Stimulated activated CD8-positive, alpha-beta memory T cell treated with anti-CD3 and anti-CD28 coated beads, Interleukin-15, amount 100 ng/mL, for 48 hours (primary cell): ENCODE measurements at places on chromosomes 2 and 18.
A peak's percentile ranks its signal among the peaks of the same experiment; 100 is the strongest.

DNA sequence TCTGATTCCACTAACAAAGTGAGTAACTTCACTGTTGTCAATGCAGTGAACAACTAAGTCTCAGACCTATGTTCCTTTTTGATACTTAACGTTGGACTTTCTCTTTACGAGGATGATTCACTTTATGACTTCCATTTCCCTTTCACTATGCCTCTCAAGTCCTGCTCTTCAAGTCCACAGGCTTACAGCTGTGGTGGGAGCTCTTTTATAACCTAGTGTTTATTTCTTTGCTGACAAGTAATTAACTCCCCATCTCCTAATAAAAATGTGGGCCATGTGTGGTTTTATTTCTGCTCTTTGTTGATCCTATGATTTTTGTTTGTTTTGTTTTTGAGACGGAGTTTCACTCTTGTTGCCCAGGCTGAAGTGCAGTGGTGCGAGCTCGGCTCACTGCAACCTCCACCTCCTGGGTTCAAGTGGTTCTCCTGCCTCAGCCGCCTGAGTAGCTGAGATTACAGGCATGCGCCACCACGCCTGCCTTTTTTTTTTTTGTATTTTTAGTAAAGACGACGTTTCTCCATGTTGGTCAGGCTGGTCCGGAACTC, 142.1 kb downstream of the USP34 start:
- no peak for DNase-seq

GRCh38 chr2:13137679-13138078, 420.9 kb downstream of the TRIB2 start:
- no peak for DNase-seq

GRCh38 chr2:55229221-55229620, 2.9 kb downstream of the CLHC1 start:
- DNase-seq, result no peak

DNA sequence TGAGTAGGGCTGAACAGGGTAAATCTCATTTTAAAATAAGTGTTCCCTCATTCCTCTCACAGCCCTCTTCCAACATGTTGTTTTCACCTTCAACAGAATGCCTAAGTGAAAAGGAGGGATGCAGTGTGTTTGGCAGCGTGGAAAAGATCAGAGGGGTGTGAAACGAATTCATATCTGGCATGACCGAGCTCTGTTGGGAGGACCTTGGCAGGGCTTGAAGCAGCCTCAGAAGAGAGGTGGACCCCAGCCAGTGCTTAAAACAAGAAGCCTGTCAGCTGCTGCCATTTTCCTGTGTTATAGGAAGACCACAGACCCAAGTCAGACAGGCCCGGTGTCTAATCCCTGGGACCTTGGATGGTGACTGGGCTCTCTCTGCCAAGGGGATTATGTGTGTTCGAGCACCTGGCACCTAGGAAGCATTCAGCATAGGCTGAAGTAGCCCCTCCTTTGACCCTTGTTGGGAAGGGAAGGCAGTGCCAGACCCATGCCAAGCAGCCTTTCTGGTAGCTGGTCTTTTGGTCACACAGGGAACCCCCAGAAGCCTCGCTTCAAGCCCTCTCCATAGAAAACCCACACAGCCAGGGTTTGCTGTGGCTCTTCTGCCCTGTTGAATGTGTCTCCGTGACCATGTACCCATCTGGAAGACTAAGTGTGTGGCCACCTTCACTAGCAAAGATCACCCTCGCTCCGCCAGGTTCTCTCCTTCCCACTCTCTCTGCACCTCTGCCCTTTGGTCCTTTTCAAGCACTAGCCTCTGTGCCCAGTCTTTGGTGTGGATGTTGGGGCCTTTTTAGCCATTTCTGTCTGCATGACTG, 87.5 kb upstream of the ST3GAL5 start:
- no peak for DNase-seq

DNA sequence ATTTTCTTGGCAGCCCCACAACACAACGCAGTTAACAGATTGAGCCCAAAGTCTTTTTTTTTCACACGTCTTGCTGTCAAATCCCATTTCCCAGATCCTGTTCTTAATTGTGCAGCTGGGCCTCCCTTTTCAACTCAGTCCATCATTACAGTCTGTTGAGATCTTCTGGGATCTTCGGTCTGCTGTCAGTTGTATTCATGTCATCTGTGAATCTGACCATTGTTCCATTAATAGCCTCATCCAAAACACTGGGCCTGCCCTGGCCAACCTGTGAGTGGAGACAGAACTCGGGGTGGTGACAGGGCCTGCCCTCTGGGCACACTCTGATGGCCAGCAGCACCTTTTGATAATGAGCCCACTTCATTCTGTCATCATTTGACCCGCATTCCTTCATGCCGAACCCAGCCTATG, 39.7 kb upstream of the SEMA4C start:
- DNase-seq, result no peak

- DNase-seq, result no peak
These were observed 17.5 kb upstream of the HPCAL1 start for GRCh38 chr2:10285191-10285555.

DNA sequence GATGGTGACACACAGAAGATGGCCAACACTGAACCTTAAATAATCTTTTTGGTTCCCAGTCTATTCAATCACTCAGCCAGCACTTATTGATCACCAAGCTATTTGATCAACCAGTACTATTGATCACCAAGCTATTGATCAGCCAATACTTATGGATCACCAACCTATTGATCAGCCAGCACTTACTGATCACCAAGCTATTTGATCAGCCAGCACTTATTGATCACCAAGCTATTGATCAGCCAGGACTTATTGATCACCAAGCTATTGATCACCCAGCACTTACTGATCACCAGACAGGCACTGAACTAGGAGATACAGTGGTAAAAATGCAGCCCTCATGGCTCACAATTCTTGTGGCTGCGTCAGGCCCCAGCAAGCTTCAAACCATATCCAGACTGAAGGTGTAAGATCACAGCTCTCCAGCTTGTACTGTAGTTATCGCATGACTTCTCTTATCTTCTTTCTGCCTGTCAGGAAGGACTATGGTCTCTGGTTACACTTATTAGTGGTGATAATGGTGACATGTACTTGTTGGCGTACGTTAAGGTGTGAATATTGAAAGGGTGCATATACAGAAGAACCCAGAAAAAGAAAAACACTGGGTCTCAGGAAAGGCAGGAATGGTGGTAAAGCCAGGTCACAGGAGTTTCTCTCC, 18.4 kb upstream of the B3GNT2 start:
- DNase-seq, result no peak

DNA sequence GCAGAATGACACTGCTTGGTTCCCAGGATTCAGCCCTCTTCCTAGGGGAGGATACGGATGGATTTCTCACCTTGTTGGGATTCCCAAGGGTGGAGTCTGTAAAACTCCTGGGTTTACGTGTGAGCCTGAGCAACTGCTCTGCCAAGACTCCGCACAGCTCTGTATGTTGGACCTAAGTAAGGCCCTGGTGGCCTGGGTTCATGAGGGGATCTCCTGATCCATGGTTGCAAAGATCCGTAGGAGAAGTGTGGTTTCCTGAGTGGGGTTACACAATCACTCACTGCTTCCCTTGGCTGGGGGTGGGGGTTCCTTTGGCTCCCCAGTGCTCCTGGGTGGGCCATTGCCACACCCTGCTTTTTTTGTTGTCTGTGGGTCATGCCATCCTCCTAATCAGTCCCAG, 37.7 kb downstream of the ANKRD12 start:
- DNase-seq, result no peak

GRCh38 chr2:235612181-235612950, 118.5 kb downstream of the AGAP1 start:
- no peak for DNase-seq

- no peak for DNase-seq
These were observed 120.2 kb upstream of the SPOPL start for GRCh38 chr2:138381373-138381772.

GRCh38 chr2:227214622-227215041, 50.2 kb downstream of the COL4A3 start:
- no peak for DNase-seq

GRCh38 chr18:40066368-40066767, 1888.7 kb upstream of the PIK3C3 start:
- no peak for DNase-seq

DNA sequence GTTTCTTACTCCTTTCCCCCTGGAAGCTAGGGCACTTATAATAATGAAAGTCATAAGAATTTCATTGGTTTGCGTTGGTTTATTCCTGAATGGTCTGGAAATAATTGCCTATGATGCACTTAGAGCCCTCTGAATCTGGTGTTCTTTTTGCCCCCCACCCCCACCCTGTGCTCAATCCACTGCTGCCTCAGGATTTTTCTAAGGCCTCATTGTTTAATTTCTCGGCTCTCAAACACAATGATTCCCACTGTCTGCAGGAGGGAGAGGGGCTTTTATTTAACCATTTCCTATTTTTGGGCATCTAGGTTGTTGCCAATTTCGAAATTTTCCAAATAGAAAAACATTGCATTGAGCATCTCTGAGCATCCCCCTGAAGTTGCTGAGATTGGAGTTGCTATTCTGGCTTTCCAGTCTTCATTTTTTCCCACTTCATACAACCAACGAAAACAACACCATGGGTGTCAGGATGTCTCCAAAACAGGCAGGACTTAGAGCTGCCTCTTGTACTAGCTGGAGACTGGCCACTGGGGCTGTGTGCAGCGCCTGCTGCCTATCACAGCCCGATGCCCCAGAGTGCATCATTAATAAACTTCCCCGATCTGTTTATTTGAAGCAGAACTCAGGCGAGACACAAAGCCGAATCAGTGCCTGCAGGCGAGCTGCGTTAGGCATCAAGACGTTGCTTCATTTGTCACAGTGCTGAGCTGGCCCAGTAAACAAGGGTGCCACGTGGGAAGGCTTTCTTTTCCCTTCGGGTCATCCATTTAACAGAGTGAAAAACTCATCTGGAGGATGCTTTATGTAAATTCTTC, 1.8 kb upstream of the PCARE start:
- DNase-seq, result no peak

DNA sequence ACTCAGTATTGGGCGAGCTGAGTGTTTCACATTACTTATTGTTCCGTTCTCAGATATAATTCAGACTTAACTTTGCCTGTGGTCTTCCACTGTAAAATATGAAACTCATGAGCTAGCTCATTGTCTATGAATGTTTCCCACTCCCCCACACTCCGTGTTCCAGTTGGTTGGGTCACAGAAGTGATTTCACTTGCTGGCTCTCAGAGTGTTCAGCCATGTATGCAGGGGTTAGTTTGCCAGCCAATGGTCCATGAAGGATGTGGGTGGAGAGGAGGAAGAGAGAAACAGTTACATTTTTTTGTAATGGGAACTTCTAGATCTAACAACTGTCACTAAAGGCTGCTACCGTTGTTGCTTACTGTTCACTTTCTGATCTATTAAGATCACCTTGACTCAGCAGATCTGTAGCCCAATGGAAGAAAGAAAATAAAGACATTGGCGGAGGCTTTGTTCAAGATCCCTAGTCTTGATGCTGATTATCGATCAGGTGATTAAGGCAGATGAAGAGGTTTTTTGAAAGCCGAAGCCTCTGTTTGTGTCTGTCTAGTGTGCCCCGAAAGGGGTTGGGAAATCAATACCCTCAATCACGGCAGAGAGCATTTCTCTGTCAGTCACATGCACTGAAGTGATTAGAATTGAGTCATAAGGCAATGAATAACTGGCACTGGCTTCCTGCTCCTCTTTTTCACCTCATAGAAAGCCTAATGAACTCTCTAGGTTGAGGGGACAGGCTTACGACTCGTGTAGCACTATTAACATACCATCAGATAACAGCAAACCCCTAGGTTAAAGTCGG, 279.7 kb upstream of the FIGN start:
- DNase-seq, result no peak

GRCh38 chr2:167874812-167875211, 372.6 kb downstream of the STK39 start:
- no peak for DNase-seq

DNA sequence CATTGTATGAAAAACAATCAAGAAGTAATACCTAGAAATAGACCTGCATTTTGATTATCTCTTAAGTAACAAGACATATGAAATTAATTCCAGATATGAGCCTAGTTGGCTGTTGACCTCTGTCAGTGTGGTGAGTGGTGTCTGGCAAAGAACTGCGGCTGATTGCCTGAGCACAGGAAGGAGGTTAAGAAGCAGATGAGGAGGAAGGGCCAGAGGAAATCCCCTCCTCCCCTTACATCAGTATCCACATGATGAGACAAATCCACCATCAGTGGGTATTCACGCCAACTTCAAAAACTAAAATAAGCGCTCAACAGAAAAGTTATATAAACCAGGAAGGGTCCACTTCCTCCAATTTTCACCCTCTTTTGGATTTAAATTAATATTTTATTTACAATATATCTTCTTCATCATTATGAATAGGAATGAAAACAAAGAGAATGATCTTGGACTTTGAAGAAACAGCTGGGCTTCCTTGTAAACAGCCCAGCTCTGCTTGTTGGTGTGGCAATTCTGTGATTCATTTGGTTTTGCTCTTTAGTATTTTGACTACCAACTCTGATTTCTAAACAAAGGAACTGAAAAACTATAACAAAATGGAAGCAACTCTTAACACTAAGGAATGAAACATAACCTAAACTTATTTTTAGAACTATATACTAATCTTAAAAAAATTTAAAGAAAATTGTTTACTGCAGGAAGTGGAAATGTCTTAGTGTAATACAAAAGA, 27.3 kb downstream of the RFTN2 start:
- DNase-seq, result no peak

GRCh38 chr2:11764359-11764758, 17.9 kb downstream of the LPIN1 start:
- DNase-seq, result no peak

GRCh38 chr2:196101325-196101991, 32.8 kb upstream of the DNAH7 start:
- peak; percentile 38 for DNase-seq

GRCh38 chr2:240987588-240987987, 10.8 kb upstream of the SNED1 start:
- DNase-seq, result no peak

DNA sequence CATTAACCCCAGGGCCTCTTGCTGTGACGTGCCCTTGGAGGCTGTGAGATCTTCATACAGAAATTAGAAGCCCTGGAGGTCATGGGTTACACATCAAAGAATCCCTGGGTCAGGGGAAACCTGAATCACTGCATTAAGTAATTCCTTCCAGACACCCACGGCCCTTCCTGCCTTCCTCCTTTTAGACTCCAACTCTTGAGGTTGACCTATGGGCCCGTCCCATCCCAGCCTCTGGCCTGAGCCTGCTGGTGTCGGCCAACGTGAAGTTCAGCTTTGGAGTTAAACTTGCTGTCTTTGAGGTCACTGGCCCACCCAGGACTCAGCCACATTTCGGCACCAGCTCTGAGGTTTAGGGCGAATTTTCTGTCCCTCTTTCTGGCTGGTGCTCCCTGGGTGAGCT, 198.3 kb downstream of the ACKR3 start:
- no peak for DNase-seq

- no peak for DNase-seq
These were observed 208.3 kb upstream of the FANCL start for GRCh38 chr2:58449286-58450010.

DNA sequence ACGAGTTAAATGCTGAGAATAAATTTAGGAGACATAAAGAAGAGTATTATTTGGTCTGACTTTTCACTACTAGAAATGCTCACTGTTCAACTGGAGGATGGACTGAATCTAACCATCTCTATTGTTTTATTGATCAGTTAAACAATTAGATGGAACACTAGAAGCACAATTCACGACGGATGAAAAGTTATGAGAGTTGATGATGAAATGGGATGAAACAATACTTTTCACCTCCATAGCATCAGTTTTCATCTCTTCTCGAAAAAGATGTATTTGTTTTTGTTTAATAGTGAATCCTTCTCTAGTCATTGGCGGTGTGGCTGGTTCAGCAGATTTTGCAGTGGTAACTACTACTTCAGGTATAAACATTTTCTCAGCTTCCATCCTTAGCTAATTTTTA, 19.3 kb downstream of the TTN start:
- no peak for DNase-seq
